Temporal lobe (tissue), 4 donors: ENCODE measurements at places on chromosomes 1 and 21. TPM values are rescaled to one million over a fixed set of nuclear protein-coding genes. Genes with fewer than 3 reads are reported as not detected.

The TMCC2 gene
- total RNA-seq = 27.5 TPM

The RPE65 gene
- under 0.01 TPM for total RNA-seq

The C1QB gene
- total RNA-seq = 5.9 TPM

The GPR37L1 gene
- total RNA-seq = 1.2 TPM

The ECM1 gene
- total RNA-seq = 1.5 TPM

The FOXO6 gene
- 13.0 TPM for total RNA-seq

The OR10Z1 gene
- total RNA-seq = not detected

The RHOC gene
- total RNA-seq = 26.3 TPM

The CSMD2 gene
- total RNA-seq = 22.9 TPM

The FHAD1 gene
- 1.7 TPM for total RNA-seq

The TDRKH gene
- total RNA-seq = 18.7 TPM

The EMC1 gene
- total RNA-seq = 65.6 TPM

The MLLT11 gene
- 91.7 TPM for total RNA-seq

The CRABP2 gene
- 7.1 TPM for total RNA-seq

The ACOT7 gene
- 44.3 TPM for total RNA-seq

The CHRM3 gene
- 21.4 TPM for total RNA-seq

The NCMAP gene
- under 0.01 TPM for total RNA-seq

The TMEM81 gene
- total RNA-seq = 2.0 TPM

The RO60 gene
- total RNA-seq = 215 TPM

The GNAT2 gene
- not detected for total RNA-seq

The DTL gene
- total RNA-seq = 2.2 TPM

The TFF2 gene
- total RNA-seq = not detected

The RNF186 gene
- not detected for total RNA-seq

The EDARADD gene
- total RNA-seq = 3.4 TPM

The SPATA21 gene
- not detected for total RNA-seq

The PLD5 gene
- 2.7 TPM for total RNA-seq

The LCE1F gene
- total RNA-seq = not detected

The TRIM67 gene
- total RNA-seq = 46.7 TPM

The PLPPR5 gene
- 56.8 TPM for total RNA-seq

The SERPINC1 gene
- not detected for total RNA-seq

The TTC24 gene
- not detected for total RNA-seq

The STIL gene
- 4.7 TPM for total RNA-seq

The OLFM3 gene
- 24.3 TPM for total RNA-seq

The PRDM16 gene
- total RNA-seq = 5.9 TPM

The FAM177B gene
- not detected for total RNA-seq

The KAZN gene
- 22.6 TPM for total RNA-seq

The INAVA gene
- 0.98 TPM for total RNA-seq

The GJA8 gene
- total RNA-seq = not detected

The CD53 gene
- 2.7 TPM for total RNA-seq

The SPRR5 gene
- not detected for total RNA-seq

The ARHGAP30 gene
- 0.49 TPM for total RNA-seq

The MYBPH gene
- total RNA-seq = not detected

The ANKRD34A gene
- total RNA-seq = 1.7 TPM

The ITLN2 gene
- total RNA-seq = not detected

The AQP10 gene
- not detected for total RNA-seq

The SIPA1L2 gene
- 26.8 TPM for total RNA-seq

The KHDRBS1 gene
- total RNA-seq = 130 TPM

The L1TD1 gene
- under 0.01 TPM for total RNA-seq
